ENCODE measurements at places on chromosomes 2 and 18.

DNA sequence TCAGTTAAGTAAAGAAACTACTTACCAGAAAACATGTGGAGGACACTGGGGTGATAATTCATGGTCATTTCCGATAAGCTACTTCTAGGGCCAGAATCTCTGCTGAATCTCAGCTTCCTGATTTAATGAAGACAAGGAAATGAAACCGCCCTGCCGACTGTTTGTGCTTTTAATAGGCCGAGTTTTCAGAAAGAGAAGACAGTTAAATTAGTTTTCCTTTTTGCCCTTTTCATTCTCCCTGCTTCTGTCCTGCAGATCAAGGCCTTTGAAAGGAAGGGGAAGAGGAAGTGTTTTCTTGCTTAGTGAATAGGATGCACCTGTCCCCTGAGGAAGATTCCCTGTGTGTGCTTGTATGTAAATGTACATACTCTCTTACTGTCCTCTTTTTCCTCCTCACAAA lies 126.6 kb downstream of the SH3RF3 start:
- DNase-seq: no peak

GRCh38 chr2:173649527-173650219 lies 295.0 kb downstream of the CDCA7 start:
- DNase-seq: no peak

GRCh38 chr2:207185372-207185771 lies 19.6 kb upstream of the KLF7 start:
- no peak for DNase-seq

- no peak for DNase-seq
Observed at GRCh38 chr2:127479866-127480743, 46.2 kb downstream of the IWS1 start.

DNA sequence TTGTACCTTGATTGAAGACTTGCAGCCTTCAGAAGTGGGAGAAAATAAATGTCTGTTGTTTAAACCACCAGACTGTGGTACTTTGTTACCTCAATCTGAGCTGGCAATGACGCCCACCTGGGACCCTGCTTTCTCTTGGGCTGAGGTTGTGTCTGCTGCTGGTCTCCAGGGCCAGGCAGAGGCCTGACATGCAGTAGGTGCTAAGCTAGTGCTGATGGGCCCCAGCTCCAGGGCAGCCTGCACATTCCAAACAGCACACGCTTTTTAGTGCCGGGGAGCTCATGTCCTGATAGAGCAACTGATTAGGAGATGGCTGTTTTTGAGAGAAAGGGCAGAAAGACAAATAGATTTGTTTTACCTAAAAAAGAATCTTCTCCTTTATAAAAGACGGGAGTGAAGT lies 664.0 kb upstream of the HS6ST1 start:
- no peak for DNase-seq

DNA sequence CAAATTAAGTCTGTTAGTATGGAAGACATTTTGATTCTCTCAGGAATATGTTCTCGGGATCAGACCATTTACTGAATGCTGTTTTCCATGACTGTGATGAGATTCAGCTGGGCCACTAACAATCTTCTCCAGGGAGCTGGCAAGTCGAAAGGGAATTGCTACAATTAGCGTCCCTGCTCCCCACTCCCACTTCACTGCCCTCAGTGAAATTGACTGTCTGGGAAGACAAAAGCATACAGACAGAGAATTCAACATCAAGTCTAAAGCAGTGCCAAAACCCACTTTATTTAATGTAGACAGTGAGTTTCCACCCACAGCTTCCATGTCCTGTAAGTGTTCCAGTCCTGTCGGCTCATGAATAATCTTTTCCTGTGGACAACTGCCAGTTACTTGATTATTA lies 34.0 kb upstream of the COL3A1 start:
- DNase-seq: no peak
